ENCODE measurements at places on chromosomes 3 and 15. TPM values are rescaled to one million over a fixed set of nuclear protein-coding genes. Genes with fewer than 3 reads are reported as not detected.
A peak's percentile ranks its signal among the peaks of the same experiment; 100 is the strongest.

Gene GOLGA6L7
- polyA plus RNA-seq, result not detected

Gene CCR3
- polyA plus RNA-seq, result 0.19 TPM

Gene PTX3
- polyA plus RNA-seq, result 0.61 TPM

Gene MKRN3
- 0.61 TPM for polyA plus RNA-seq

Gene FAH
- 1.7 TPM for polyA plus RNA-seq

Gene GOLGA8T
- not detected for polyA plus RNA-seq

Gene DGKG
- 1.1 TPM for polyA plus RNA-seq

Gene SPINK8
- not detected for polyA plus RNA-seq

Gene SH2D7
- not detected for polyA plus RNA-seq

DNA sequence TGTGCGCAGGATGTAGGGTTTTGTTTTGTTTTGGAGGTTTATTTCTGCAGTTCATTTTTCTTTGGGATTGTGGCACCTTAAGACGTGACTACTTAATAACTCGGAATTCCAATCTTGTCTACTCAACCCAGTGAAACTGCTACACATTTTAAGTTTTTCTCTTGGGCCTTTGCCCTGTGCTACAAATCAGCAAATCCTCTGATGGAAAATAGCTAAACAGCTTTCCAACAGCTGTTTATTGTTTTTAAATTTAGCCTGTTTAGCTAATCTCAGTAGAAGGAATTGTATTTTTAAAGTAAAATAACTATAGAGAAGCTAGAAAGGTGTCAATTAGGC is 48.4 kb downstream of the OPA1 start:
- no peak for DNase-seq
- no peak overlapping the region for H3K27ac ChIP-seq
- H3K4me1 ChIP-seq, result no peaks in the 10 kb centered on the region

GRCh38 chr15:75577401-75578172 is 1.5 kb downstream of the PTPN9 start:
- H3K4me1 ChIP-seq, result peaks cover 18% of the 10 kb centered on the region
- peak overlapping the region; percentile 67 for H3K4me3 ChIP-seq
- no peaks in the 10 kb centered on the region for H3K36me3 ChIP-seq
- H3K27ac ChIP-seq, result peak overlapping the region; percentile 76
- no peaks in the 10 kb centered on the region for H3K27me3 ChIP-seq

- no peaks in the 10 kb centered on the region for H3K4me1 ChIP-seq
- no peaks in the 10 kb centered on the region for H3K27me3 ChIP-seq
- no peak overlapping the region for H3K4me3 ChIP-seq
- H3K27ac ChIP-seq, result no peak overlapping the region
Observed at GRCh38 chr3:150210461-150211110, 197.5 kb upstream of the TSC22D2 start.

- no peak overlapping the region for H3K27ac ChIP-seq
- H3K27me3 ChIP-seq, result no peaks in the 10 kb centered on the region
- DNase-seq, result no peak
Observed at GRCh38 chr3:123409443-123410148, 39.3 kb downstream of the ADCY5 start.

DNA sequence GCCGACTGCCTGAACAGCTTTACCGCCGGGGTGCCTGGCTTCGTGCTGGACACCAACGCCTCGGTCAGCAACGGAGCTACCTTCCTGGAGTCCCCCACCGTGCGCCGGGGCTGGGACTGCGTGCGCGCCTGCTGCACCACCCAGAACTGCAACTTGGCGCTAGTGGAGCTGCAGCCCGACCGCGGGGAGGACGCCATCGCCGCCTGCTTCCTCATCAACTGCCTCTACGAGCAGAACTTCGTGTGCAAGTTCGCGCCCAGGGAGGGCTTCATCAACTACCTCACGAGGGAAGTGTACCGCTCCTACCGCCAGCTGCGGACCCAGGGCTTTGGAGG is 815 bp downstream of the SPINT1 start:
- peak overlapping the region; percentile 70 for H3K4me3 ChIP-seq
- no peak overlapping the region for H3K27ac ChIP-seq
- H3K27me3 ChIP-seq, result no peaks in the 10 kb centered on the region
- no peak for DNase-seq

GRCh38 chr3:150365132-150365604 is 42.9 kb upstream of the TSC22D2 start:
- no peak for DNase-seq
- no peaks in the 10 kb centered on the region for H3K27me3 ChIP-seq
- no peak overlapping the region for H3K4me3 ChIP-seq

- no peaks in the 10 kb centered on the region for H3K4me1 ChIP-seq
- H3K27me3 ChIP-seq, result no peaks in the 10 kb centered on the region
- no peaks in the 10 kb centered on the region for H3K36me3 ChIP-seq
- no peak overlapping the region for H3K4me3 ChIP-seq
- no peak for DNase-seq
Observed at GRCh38 chr3:60277361-60277800, 973.9 kb downstream of the FHIT start.

DNA sequence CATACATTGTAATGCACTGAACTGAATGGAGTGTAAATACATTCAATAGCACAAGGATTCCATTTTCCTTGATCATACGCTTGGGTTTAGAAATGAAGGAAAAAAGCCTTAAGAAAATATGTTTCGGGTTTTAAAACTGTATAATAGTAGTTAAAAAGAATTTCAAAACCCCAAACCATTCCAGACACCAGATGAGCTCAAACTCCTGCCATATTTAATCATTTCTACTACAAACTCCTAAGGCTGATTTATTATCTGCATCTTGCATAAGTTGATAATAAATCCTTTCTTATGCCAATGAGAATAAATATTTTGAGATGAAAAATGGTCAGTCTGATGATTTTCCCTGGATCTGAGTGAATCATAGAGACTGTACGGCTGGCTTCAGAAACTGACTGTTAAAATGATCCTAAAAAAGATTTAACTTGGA is 51.0 kb downstream of the NR1D2 start:
- peaks cover 18% of the 10 kb centered on the region for H3K4me1 ChIP-seq
- no peak overlapping the region for H3K27ac ChIP-seq
- H3K27me3 ChIP-seq, result no peaks in the 10 kb centered on the region
- no peak for DNase-seq

GRCh38 chr3:16478516-16478915 is 35.0 kb downstream of the RFTN1 start:
- peak overlapping the region; percentile 74 for H3K27ac ChIP-seq
- peaks cover 71% of the 10 kb centered on the region for H3K4me1 ChIP-seq
- DNase-seq, result no peak
- H3K36me3 ChIP-seq, result peaks cover 25% of the 10 kb centered on the region
- no peaks in the 10 kb centered on the region for H3K27me3 ChIP-seq

DNA sequence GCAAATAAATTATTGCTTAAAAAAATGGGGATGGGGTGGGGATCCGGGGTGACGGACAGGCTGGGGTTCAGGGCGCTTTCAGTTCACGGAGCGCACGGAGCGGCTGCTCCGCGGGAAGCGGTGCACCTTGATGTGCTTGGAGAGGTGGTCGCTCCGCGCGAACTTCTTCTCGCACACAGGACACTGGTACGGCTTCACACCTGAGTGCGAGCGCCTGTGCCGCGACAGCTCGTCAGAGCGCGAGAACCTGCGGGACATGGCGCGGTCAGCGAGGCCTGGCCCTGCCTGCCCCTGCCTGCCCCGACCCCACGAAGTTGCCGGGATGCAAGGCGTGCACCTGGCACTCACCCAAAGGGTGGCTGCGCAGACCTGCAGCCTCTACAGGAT is 13.6 kb downstream of the KLF15 start:
- no peak for DNase-seq
- no peaks in the 10 kb centered on the region for H3K36me3 ChIP-seq
- H3K4me1 ChIP-seq, result no peaks in the 10 kb centered on the region
- H3K27me3 ChIP-seq, result peaks cover 2% of the 10 kb centered on the region
- H3K4me3 ChIP-seq, result no peak overlapping the region

DNA sequence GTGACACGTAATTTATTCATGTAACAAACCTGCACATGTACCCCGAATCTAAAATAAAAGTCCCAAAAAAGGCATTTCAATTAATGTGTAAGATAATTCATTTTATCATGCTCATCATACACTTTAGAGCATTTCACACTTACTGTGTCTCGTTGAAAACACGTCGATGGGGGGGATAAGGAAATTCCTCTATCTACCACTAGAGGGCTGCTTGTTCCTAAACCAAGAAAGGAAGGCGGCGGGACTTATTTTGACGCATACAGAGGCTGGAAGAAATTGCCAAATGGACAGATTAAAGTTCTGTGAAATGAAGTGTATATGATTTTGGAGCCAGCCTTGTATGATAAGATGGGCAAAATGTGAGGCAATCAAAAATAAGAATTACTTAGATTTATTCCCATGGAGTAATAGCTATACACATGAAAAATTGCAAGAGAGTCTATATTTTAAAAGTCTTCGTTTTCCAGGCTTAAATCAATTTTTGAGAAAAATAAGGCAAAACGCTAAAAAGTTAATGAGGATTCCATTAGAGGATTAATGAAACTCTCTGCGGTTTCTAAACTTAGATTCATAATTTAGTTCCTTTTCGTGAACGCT is 346.8 kb downstream of the CNTN3 start:
- no peak overlapping the region for H3K27ac ChIP-seq
- H3K27me3 ChIP-seq, result no peaks in the 10 kb centered on the region
- peak; percentile 5 for DNase-seq
- H3K36me3 ChIP-seq, result no peaks in the 10 kb centered on the region
- H3K4me1 ChIP-seq, result no peaks in the 10 kb centered on the region
- no peak overlapping the region for H3K4me3 ChIP-seq

DNA sequence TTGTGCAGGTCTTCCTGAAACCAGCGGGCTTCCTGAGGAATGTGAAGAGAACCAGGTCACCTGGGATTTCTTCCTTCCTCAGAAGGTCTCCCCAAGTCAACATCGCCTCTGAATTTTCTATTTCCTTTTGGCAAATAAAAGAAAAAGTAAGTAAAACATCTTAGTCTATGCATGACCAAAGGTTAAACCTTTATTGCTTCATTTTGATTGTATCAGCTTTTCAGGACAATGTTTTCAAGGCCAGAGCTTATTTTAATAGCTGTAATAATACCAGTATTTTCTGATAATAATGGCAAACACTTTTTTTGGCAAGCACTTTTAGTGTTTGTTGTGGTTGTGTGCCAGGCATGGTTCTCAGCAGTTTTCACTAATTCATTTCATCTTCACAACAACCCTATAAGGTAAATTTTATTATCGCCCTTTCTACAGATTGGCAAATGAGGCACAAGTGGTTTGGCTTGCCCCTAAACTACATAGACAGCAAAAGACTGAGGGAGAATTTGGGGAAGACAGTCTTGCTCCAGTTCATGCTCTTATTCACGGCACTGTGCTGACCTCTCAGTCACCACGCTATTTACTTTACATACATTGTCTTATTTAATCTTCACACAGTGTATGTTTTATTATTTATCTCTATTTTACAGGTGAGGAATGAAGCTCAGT is 110.4 kb downstream of the RPL22L1 start:
- H3K27ac ChIP-seq, result no peak overlapping the region
- no peak overlapping the region for H3K4me3 ChIP-seq
- H3K4me1 ChIP-seq, result no peaks in the 10 kb centered on the region
- H3K27me3 ChIP-seq, result no peaks in the 10 kb centered on the region
- H3K36me3 ChIP-seq, result no peaks in the 10 kb centered on the region

DNA sequence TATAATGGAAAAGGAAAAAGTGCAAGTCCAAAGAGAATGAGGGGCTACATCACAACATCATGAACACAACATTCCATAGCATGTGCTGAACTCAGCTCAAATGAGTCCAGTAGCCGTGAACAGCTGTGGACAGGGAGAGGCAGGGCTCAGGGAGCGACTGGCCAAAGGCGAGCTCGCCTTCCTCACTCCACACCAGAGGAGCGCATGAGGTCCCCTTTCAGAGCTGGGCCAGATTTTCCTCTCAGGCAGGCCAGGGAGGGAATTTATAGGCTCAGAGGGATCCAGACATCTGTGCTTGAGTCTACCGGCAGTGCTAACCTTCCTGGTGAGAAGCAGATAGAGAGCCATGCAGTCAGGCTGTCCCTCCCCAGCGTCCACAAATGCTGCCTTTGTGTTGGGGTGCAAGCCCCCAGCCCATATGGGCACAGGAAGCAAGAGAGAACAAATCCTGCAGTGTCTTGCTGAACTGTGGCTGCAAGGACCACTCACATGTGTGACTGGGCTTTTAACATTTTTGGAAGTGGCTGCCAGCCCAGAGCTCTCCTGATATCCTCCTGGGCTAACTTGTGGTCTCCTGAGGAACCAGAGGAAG is 32.5 kb downstream of the ARHGEF3 start:
- H3K4me1 ChIP-seq, result no peaks in the 10 kb centered on the region
- no peaks in the 10 kb centered on the region for H3K27me3 ChIP-seq
- peaks cover 26% of the 10 kb centered on the region for H3K36me3 ChIP-seq
- no peak overlapping the region for H3K4me3 ChIP-seq

DNA sequence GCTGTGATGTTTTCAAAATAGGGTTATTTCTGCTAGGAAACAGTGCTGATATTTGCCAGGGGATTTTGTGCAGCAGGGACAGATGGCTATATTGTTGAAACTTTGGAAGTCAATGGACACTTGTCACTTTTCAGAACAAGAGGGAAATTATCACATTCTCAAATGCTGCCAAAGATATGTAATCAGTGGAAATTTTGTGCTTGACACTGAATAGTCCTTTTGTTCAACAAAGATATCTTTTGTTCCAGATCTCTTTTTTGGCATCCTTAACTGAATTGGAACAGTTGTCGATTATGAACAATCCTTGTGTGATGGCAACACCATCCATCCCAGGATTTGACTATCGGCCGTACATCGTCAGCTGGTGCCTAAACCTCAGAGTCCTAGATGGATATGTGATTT is 7.8 kb downstream of the CEP97 start:
- no peaks in the 10 kb centered on the region for H3K4me1 ChIP-seq
- no peaks in the 10 kb centered on the region for H3K27me3 ChIP-seq
- peaks cover 59% of the 10 kb centered on the region for H3K36me3 ChIP-seq
- no peak overlapping the region for H3K4me3 ChIP-seq
- H3K27ac ChIP-seq, result no peak overlapping the region

DNA sequence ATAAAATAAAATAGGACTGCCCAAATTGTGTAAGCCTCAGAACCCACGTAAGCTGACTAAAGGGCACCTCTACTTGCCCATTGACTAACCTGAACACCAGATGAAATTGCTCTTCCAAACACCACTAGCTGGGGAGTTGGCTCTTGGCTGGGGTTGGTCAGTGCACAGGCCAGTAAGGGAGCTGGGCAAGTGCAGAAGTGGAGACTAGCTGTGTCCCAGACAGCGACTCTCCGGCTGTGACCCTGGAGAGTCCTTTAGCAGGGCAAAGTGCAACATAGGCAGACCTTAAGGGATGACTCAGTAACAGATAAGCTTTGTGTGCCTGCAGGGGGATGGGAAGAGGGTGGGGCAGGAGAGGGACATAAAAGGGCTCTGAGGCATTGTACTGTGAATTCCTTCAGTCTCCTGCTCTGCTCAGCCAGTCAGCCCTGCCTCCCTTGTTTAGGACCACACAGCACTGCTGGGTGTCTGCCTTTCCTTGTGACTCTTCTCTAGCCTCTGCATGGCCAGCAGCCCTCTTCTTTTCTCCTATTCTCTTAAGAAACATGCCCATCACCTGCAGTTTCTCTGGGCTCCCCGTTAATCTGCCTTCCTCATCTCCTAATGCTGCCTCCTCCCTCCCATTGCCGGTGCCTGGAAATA is 13.2 kb downstream of the NR1I2 start:
- no peaks in the 10 kb centered on the region for H3K36me3 ChIP-seq
- no peak overlapping the region for H3K4me3 ChIP-seq
- no peak for DNase-seq
- H3K27me3 ChIP-seq, result no peaks in the 10 kb centered on the region
- no peaks in the 10 kb centered on the region for H3K4me1 ChIP-seq

All from B cell (primary cell).